Suppressor macrophage treated with lipopolysaccharide for 1 hour (primary cell): ENCODE measurements at places on chromosomes 6 and 20.

DNA sequence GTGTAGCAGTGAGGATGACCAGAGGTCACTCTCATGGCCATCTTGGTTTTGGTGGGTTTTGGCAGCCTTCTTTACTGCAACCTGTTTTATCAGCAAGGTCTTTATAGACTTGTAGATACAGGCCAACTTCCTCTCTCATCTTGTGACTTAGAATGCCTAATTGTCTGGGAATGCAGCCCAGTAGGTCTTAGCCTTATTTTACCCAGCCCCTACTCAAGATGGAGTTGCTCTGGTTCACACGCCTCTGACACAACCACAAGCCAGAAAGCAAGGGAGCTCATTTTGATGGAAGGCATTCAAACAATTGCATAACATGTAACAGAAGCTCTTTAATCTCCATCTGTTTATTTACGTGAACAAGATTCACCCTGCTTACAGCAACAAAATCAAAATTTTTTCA is 492.0 kb upstream of the SULF2 start:
- no peak for DNase-seq

DNA sequence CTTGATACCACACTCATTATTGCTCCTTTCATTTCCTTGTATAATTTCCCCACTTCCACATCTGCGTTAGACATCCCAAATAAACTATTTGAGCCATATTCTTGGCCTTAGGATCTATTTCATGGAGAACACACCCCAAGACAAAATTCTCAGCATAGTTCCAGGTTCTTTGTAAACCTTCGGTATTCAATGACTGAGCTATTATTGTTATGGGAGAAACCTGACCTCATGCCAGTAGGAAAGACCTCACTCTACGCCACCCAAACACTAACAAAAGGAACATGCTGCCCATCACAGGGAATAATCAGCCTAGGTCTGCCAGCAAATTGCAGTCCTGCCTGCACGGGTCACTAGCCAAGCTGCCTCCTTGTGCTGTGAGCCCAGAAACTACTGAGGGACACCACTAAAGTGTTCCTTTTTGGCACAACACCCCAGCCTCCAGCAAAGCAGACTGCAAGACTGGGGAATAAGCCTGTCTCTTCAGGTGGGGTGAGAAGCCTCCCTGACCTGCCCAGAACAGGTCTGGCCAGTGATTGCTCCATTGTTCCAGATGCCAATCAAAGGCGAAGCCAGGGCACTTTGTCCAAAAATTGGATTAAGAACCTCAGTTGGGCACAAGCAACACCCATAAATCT is 371.8 kb downstream of the MAFB start:
- DNase-seq = no peak

DNA sequence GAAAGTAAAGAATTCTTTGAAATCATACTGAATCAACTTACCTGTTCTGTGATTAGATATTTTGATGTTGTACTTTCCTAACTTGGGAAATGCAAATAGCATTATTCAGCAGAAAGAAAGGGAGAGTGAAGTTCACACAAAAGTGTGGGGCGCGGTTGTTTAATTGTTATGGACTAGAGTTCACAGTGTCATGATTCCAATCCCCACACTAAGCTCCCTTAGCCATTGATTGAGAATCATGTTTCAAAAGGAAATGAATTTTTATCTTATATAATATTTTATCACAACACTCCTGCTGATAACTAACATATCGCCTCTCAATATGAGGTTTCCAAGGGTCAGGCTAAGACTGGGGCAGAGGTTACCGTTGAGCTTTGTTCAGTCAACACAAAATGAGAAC is 3.0 kb upstream of the GSTA5 start:
- no peak for DNase-seq

GRCh38 chr6:37204014-37204751 is 34.2 kb downstream of the PIM1 start:
- no peak for DNase-seq

DNA sequence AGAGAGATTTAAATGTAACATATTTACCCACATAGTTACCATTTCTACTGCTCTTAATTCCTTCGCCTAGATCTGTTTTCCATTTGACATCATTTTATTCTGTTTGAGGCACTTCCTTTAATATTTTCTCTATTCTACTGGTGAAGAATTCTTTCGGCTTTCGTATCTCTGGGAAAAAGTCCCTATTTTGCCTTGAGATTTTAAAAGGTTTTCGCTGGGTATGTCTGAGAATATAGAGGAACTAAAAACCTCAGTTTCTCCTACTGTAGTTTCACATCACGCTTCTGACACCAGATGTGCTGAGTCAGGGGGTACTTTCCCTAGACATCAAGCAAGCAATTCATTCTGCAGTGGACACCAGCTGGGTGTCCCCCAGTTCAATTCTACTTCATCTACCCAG is 61.7 kb downstream of the E2F3 start:
- DNase-seq = peak; percentile 45

DNA sequence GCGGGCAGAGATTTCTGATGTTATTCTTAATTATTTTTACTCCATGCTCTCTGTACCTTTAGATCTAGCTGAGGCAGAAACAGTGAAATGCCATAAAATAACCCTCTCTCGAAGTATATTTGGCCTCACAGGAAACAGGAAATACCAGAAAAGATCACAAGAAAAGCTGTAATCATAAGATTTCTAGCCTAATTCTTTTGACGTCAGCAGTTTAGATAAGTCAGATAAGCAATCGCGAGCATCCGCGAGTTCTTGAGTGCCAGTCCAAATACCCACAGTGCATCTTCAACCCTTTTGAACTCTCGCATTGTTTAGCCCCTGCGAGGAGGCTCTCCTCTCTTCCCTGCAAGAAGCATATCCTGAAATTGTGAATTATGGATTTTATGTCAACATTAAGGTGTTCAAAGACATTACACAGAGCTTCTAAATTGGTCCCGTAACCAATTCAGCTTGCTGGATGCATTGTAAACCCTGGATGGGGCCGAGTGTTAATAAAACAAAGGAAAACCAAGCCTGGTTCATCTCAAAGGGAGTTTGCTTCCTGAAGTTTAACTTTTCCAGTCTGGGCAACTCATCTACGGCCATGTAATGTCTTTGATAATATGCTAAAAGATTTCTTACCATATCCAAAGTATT is 198.9 kb downstream of the MTFR2 start:
- DNase-seq = peak; percentile 13

GRCh38 chr6:78984225-78984950 is 93.7 kb downstream of the PHIP start:
- DNase-seq = no peak

GRCh38 chr20:47796971-47797370 is 11.7 kb upstream of the SULF2 start:
- DNase-seq = peak; percentile 84

- DNase-seq = peak; percentile 29
Measured at GRCh38 chr6:156866220-156867015, 89.2 kb downstream of the ARID1B start.

DNA sequence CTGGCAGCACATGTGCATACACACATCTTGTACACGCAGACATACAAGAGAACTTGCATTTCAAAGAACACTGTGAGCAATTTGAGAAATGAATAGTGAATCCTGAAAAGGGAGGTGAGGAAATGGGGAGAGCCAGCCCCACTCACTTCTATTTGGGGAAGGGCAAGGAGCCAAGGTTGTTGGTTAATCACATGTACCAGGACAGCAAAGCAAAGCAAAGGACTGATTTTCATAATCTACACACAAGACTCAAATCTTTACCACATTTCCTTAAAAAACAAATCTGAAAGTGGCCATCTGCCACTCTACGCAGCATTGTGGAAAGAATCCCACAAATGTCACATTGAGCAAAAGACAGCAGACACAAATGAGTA is 35.0 kb upstream of the KIF16B start:
- DNase-seq = no peak

- no peak for DNase-seq
Measured at GRCh38 chr20:51738877-51739447, 29.2 kb downstream of the ATP9A start.

GRCh38 chr6:31842053-31842452 is 14.5 kb downstream of the HSPA1B start:
- DNase-seq = no peak

DNA sequence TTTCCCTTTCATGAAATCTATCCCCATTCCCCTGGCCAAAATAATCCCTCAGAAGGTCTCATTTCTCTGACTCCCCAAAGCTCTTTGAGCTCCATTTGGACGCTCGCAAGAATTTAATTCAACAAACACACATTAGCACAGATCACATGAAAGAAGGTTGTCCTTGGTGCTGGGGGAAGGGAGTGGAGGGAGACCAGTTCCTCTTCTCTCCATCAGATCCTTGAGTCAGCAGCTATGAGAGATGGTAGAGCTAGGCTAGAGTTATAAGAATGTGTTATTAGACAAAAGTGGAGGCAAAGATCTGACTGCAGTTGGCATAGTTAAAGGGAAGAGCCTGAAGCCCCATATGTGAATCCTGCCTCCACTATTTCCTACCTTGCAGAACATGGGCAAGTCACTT is 184.2 kb upstream of the CDYL start:
- DNase-seq = peak; percentile 43

DNA sequence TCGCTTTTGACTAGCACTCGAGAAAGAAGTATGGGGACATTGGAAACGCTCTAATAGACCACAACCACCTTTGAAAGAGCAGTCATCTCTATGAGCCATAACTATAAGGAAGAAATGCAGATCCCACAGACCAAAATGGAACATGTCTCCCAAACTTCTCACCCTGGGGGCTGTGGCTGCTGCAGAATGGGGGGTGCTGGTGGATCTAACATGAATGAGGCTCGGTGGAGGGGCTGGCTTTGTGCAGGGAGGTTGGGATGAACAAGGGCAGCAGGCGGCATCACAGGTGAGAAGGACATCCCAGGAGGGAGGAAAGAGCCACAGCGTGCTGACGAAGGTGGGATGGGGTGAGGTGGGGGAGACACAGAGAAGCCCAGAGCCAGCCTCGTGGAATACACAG is 10.5 kb upstream of the CCR6 start:
- DNase-seq = no peak

DNA sequence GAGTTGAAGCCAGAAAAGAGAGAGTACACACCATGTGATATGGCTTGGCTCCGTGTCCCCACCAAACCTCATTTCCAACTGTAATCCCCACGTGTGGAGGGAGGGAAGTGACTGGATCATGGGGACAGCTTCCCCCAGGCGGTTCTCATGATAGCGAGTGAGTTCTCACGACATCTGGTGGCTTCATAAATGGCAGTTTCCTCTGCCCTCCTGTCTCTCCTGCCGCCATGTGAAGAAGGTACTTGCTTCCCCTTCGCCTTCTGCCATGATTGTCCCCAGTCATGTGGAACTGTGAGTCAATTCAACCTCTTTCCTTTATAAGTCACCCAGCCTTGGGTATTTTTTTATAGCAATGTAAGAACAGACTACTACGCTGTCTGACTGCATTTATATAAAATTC is 40.3 kb downstream of the TAF4 start:
- DNase-seq = peak; percentile 35

- DNase-seq = peak; percentile 38
Measured at GRCh38 chr6:137868721-137869548, 1.9 kb downstream of the TNFAIP3 start.

- DNase-seq = no peak
Measured at GRCh38 chr6:73951183-73951582, 255.2 kb downstream of the CD109 start.

DNA sequence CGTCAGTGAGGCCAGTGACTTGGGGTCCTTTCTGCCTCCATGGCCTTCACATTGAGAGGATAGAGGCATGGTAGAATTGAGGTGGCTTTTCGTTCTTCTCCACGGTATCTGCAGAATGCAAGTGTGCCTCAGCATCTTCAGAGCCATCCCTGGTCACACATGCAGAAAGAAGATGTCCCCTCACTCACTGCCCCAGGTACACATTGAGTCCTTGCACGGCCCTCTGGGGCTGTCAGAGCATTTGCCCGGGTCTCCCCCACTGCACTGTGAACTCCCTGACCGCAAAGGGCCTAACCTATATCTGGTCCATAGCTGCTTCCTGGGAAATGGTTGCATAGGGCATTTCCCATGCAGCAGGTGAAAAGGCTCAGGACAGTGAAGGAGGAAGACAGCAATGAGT is 115.7 kb downstream of the SCML4 start:
- no peak for DNase-seq

DNA sequence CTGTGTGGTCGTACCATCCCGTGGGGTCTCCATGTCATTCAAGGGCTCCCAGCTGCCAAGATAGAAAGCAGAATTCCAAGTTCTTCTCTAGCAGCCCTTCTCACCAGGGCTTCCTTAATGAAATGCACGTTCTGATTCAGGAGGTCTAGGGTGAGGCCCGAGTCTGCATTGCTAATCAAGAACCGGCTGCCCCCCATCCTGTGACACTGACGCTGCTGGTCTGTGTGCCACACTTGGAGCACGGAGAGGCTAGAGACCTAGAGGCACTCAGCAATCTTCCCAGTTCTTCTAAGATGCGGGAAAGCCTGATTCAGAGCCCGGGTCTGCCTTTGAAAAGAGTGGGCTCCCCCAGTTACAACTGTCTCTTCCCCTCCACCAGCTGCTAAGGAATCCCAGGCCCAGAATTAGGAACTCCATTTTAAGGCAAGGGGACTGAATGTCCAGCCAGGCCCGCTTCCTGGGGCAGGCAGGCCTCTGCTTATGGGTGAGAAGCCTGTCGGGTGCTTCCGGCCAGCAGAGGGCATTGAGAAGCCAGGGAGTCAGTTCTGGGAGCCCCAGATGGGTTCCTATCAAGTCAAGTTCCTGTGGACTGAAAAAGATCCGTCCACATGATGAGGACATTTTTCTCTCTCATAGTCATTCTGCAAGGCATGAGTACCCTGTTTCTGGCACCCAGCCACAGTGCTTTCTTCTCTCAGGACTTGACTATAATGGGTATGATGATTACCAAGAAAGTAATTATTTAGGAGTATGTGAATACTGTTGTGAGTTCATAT is 69.8 kb upstream of the RIN2 start:
- DNase-seq = peak; percentile 80

DNA sequence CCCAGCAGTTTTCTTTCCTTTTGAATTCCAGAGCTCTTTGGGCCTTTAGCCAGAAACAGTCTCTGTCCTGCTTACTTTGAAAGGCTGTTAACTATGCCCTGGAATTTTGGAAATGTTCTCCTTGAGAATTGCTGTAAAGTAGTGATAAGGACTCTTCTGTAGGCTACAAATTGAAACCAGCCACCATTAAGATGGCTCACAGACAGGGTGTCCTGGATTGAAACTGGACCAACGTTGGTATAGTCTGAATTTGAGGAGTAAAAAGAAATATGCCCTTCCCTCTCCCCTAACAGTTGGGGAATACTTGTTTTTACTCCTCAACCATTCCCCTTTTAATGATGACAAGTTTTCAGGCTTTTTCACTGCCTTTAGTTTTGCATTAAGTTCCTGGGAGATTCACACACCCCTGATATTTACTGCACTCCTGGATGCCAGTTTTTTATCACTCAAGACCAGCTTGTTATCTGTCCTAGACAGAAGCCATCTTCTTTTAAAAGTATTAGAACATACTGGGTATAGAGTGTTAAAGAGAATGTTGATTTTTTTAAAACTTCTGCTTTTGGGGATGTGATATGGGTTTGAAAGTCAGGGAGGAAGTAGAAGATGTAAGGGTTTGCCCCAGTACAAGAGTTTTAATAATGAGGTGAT is 21.9 kb downstream of the TOP1 start:
- DNase-seq = peak; percentile 47

DNA sequence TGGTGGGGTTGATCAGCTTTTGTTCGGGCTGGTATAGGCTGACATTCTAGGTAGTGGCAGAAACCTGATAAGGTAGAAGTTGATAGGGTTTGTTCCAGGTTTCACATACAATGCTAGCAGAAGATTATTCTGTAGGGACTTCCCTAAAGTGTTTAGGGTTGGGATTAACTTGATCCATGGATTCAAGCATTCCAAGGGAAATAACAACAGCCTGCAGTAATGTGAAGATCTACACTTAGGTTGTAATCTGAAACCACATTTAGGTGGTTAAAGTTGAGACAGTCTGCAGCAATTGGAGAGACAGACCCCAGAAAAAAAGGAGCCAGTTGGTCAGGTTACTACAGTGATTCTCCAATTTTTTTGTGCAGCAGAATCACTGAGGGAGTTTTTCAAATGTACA is 56.1 kb downstream of the GJA1 start:
- DNase-seq = no peak
